ENCODE measurements at places on chromosomes 16 and 17.
A peak's percentile ranks its signal among the peaks of the same experiment; 100 is the strongest.

GRCh38 chr16:81254922-81255526 is 16.5 kb downstream of the BCO1 start:
- no peak for DNase-seq

- no peak for DNase-seq
These were observed 121.8 kb upstream of the NUDT7 start for GRCh38 chr16:77600555-77600954.

DNA sequence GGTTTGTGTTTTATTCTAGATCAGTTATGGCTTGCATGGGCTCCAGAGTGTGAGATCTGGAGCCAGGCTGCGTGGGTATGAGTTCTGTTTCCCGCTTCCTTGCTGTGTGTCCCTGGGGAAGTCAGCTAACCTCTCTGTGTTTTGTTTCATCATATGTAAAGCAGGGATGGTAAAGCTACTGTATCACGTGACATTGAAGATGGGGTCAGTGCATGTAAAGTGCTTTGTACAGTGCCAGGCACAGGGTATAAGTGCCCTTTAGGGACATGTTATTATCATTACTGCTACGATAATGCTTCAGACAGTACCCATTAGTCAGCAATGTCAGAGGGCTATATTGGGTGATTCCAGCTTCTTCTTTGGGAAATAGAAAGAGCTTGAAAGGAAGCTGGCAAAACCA is 186.2 kb downstream of the FOXL1 start:
- no peak for DNase-seq

DNA sequence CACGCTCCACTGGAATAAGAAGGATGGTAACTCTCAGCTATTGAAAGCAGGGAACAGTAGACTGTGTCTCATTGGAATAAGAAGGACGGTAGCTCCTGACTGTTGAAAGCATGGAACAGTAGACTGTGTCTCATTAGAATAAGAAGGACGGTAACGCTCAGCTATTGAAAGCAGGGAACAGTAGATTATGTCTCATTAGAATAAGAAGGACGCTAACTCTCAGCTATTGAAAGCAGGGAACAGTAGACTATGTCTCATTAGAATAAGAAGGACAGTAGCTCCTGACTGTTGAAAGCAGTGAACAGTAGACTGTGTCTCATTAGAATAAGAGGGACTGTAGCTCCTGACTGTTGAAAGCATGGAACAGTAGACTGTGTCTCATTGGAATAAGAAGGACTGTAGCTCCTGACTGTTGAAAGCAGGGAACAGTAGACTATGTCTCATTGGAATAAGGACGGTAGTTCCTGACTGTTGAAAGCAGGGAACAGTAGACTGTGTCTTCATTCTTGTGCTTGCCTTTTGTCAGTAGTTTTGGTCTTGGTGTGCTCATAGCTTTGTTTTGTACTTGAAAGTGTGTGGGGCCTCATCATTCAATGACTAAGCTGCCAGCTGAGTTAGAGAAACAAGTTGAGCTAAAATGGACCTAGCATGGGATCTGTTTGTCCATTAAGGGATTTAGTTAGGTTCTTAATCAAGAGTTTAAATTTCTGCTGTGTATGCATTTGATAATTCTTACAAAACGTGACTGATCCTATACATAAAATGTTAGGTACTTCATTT is 58.5 kb downstream of the BANP start:
- no peak for DNase-seq

GRCh38 chr17:67171560-67171959 is 73.4 kb downstream of the HELZ start:
- DNase-seq, result no peak

- DNase-seq, result no peak
These were observed 36.7 kb downstream of the GRIN2C start for GRCh38 chr17:74822939-74823367.

- DNase-seq, result no peak
These were observed 3.0 kb downstream of the MT2A start for GRCh38 chr16:56611281-56611833.

- DNase-seq, result no peak
These were observed at the start of gene TBC1D16 for GRCh38 chr17:80035687-80035936. Gene TBC1D16, minus strand, starts transcription at chr17:80035872. Its CDS starts 22,325 bp downstream, at chr17:80013547.

- DNase-seq, result no peak
These were observed 8.2 kb upstream of the CNGB1 start for GRCh38 chr16:57979006-57979585.

DNA sequence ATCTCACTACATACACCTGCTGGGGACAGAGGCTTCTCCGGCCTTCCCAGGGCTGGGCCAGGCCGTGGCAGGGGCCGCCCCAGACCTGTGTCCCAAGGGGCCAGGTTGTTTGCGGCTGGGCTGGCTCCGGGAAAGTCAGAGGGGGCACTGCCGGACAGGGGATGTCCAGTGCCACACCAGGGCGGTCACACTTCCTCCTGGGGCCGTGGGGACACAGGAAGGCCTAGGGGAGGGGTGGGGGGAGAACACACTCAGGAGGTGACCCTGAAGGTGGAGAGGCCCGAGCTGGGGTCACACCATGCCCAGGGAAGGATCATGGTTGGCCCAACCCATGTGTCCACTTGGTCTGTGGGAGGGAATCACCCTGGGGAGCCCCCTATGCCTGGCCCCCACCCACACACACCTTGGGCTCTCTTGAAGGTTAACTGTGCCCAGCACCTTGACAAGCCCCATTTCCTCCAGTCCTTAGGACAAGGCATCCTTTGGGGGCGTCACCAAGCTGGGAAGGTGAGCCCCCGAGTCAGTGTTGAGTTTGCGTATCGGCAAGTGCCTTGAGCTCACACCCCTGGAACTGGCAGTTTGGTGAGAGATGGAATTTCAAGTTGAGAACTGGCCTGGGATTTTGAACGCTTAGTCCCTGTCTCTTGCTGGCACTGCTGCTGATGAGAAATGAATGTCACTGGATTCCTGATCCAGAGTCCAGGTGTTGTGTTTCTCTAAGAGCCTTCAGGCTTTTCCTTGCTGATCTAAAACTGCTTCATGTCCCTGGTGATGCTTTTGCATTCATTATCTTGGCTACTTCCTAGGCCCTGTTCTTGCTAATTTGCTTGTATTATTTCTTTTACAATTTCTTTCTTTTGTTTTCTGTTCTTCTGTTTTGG is 7.7 kb upstream of the ACTG1 start:
- no peak for DNase-seq

DNA sequence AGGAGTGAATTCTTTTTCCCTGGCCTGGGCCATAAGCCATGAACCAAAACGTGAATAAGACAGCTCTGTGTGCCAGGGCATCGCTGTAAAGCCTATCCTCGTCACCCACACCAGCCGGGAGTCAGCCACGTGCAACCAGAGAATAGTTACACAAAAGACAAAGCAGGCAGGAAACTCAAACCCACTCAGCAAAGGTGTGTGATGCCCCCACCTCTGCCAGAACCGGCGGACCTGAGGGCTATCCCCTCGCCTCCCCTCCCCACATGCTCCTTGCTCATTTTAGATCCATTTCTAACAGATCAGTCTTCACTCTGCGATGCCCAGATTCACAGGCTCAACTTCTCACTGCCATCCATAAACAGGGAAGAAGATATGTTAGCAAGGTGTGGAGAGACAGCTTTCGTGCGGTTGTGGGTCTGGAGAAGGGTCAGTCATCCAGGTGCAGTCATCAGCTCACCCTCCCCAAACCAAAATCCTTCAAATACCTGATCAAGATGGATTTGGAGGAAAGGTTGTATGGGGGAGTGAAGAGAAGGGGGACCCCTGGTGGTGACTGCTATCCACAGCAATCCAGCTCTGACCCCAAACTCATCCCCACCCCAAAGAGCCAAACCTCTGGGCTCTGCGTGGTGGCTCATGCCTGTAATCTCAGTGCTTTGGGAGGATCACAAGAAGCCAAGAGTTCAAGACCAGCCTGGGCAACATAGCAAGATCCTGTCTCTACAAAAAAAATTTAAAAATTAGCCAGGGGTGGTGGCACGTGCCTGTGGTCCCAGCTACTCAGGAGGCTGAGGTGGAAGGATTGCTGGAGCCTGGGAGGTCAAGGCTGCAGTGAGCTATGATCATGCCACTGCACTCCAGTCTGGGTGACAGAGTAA is 219.2 kb downstream of the C16orf78 start:
- peak; percentile 54 for DNase-seq

- peak; percentile 39 for DNase-seq
These were observed 20.9 kb downstream of the COIL start for GRCh38 chr17:56939869-56940484.

DNA sequence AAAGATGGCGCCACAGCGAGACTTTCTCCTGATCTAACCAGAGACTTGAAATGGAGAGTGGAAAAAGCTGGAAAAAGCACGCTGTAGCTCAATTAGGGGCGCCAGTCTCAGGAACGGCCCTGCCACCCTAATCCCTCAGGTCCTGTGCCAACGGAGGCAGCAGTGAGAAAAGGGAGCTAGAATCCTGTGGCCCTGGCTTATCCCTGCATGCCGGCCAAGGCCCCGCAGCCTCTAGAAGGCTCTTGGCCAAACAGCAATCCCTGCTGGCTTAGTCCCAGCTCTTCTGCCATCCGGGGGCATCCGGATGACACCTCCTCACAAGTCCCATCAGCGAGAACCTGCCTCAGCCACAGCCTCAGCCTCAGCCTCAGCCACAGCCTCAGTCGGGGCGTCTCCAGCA is 69.8 kb downstream of the MRM3 start:
- no peak for DNase-seq

- no peak for DNase-seq
These were observed 45.1 kb downstream of the CMTM4 start for GRCh38 chr16:66651474-66651765.

- DNase-seq, result no peak
These were observed 16.1 kb downstream of the UTS2R start for GRCh38 chr17:82387705-82388106.

DNA sequence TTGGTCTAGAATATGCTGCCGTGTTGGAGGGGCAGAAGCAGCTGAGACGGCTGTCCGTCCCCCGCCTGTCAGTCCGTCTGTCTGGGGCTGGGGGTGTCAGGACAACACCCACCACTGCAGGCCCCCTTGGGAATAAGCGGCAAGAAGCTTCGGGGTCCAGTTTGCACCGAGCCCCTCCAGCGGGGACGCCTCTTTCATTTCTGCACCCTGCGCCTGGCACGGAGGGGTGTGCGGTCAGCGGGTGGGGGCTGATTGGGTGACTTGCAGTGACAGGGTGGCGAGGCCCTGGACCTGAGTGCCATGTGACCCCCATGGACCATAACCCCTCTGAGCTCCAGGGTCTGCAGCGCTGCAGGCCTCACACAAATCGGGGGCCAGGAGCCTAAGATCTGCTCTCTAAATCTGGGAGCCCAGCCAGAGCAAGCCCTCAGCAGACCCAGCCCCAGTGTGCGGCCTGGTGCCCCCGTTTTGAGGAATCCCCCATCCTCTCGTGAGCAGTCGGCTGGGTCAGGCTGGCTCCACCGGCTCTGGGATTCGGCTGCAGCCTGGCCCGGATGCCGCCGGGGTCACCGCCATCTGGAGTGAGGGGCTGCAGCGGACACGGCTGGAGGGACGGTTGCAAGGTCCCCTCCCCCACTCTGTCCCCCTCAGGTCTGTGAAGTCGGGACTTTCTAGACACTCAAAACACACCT is 8.3 kb downstream of the CBFA2T3 start:
- no peak for DNase-seq

- DNase-seq, result no peak
These were observed 69.4 kb upstream of the GCSH start for GRCh38 chr16:81165411-81166097.

DNA sequence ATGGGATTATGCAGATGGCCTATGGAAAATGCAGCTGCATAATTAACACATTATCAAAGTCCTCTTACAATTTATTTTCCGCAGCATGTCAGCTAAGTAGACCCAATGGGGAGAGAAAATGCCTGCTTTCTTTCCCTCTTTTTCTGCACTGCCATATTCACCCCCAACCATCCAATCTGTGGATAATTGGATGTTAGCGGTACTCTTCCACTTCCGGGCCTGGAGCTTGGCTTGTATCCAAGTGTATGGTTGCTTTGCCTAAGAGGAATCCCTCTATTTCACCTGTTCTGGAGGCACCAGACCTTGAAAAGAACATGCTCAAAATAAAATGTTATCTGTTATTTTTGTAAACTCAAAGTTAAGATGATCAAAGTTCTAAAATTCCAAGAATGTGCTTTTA is 41.1 kb upstream of the CACNG3 start:
- DNase-seq, result no peak

- no peak for DNase-seq
These were observed 18.6 kb downstream of the ENGASE start for GRCh38 chr17:79093270-79093669.

GRCh38 chr17:45873728-45874127 is 20.6 kb upstream of the MAPT start:
- no peak for DNase-seq

DNA sequence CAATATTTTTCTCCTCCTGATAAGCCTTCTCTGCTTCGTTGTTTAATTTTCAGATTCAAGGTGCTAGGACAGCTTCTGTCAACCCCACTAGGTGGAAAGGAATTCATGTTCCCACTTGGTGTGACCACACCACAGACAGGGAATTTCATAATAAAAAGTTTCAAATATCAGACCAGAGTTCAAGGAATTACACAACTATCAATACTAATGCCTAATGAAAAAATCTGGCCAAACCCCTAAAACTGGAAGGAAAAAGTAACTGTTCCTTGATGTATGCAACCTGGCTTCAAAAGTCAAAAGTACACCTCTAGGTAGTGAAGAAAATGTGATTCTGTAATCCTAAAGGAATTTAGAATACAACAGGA is 87.8 kb upstream of the CORO6 start:
- DNase-seq, result no peak

- no peak for DNase-seq
These were observed 2.3 kb upstream of the SLC16A11 start for GRCh38 chr17:7046127-7046724.

DNA sequence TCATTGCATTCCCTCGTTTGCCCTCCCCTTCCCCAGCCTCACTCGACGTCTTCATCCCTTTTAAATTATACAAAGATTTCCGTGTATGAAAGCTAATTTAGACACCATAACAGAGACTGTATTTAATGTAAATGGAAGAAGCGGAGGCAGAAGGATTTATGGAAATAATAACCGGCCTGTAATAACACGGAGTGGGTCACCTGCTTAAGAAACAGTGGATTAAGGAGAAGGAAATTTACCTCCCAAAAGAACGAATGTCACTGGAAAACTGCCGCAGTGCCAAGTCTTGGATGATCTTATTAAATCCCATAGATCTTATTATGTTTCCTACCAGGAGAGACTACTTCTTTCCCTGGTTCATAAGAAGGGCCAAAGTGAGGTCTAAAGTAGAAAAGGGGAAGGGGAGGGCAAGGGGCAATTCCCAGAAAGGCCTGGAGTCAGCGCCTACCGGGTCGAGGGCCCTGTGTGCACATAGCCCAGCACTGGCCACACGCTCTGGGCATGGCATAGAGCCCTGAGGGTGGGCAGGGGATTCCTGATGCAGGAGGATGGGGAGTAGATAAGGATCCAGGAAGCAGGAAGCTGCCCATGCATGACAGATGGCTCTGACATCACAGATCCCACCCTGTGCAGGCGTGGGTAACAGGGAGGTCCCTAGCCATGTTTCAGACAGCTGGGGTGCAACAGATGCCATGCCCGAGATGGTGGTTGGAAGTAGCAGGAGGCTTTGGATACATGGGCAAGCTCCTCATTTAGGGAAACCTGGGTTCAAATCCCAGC is 56.2 kb upstream of the RPL38 start:
- no peak for DNase-seq

GRCh38 chr17:64661976-64662773 is at the start of gene SMURF2:
Gene SMURF2, minus strand, starts transcription at chr17:64662307. Its CDS starts 427 bp downstream, at chr17:64661880.
- peak; percentile 96 for DNase-seq
